ENCODE measurements at places on chromosomes 4 and X.
A peak's percentile ranks its signal among the peaks of the same experiment; 100 is the strongest.

- peak; percentile 65 for DNase-seq
Measured at GRCh38 chr4:6183740-6184139, 16.6 kb downstream of the JAKMIP1 start.

DNA sequence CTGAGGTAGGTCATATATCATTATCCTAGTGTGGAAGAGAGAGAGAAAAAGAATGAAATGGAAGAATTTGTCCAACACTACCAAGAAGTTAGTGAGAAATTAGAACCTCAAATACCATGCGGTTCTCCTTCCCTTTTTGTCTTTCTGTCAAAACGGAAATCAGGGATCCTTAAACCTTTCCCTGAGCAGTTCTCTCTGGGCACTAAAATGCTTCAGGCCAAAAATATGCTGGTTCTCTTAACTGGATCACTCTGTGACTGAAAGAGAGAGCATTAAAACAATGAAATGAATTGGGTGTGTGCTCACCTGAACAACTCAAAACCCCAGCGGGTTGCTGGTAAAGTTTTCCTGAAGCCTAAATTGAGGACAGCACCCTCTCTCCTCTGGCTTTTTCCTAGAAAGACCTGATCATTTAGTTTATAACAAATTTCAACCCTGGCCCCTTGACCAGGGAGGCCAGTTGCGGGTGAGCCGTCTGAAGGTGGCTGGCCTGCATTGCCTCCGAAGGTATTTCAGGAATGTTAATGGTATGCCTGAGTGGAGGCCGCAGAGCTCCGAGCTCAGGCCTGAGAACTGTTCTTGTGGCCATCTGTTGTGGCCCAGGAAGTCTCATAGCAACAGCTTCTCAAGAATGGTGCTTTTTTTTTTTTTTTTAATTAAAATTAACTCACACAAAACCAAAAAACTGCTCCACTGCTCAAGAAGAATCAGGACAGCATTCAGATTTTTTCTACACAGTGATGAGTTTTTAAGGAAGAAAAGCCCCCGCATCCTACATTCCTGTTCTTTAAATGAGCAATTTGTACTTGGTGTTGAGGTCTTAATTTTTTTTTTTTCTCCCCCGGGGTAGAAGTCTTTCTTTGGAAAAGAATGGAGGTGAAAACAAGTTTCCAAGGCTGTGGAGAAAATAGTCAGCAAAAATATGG is 155.1 kb downstream of the SHROOM3 start:
- DNase-seq, result no peak

DNA sequence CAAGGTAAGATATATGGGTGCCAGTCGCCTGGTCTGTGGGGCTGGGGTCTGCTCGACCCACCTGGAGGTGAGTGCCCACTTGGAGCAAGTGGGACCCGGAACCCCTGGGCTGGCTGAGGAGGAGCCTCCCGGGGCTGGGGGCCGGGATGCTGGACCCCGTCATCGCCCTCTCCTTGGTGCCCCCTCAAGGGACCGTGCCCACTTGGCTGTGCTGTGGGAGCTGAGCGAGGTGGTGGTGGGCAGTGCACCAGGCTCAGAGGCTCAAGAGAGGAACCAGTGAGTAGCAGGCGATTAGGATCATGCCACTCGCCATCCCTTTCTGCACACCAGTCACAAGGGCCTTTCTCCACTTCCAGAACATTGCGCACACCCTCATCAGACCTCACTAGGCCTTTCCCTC is 203.8 kb upstream of the PSAPL1 start:
- DNase-seq, result no peak

DNA sequence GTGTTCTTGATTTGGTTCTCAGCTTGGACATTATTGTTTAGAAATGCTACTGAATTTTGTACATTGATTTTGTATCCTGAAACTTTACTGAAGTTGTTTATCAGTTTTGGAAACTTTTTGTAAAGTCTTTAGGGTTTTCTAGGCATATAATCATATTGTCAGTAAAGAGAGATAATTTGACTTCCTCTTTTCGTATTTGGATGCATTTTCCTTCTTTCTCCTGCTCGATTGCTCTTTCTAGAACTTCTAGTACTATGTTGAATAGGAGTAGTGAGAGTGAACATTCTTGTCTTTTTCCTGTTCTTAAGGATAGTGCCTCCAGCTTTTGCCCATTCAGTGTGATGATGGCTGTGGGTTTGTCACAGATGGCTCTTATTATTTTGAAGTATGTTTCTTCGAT is 24.1 kb downstream of the TMPRSS11A start:
- no peak for DNase-seq

DNA sequence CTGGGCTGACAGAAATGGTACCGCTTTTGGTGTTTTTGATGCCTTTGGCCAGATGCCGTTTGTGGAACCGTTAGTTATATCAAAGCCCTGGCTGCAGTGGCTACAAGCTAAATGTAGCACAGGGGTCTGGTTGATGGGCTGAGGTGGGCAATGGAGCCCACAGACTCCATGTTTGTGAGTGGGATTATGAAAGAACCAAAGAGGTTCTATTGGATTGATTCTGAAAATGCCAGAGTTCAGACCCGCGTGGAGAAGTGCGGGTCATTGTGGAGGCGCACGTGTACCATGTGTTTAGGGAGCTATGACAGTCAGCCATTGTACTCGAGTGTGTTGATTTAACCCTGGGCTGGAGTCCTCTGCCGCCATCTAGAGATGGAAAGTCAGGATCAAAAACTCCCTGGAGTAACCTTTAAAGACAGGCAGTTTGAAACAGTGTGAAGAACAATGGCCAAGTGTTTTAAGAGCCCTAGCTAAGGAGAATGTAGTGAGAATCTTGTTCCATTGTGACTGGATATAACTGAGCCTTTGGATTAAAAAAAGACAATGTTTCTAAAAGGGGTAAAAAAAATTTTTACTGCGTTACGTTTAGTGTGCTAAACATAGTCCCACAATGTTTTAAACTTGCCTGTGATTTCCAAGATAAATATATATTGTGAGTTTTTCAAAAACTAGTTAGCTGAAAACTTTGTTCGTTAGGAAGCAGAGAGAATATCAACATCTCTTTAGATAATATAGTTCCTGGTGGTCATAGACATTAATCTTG is 12.7 kb downstream of the ART3 start:
- no peak for DNase-seq

DNA sequence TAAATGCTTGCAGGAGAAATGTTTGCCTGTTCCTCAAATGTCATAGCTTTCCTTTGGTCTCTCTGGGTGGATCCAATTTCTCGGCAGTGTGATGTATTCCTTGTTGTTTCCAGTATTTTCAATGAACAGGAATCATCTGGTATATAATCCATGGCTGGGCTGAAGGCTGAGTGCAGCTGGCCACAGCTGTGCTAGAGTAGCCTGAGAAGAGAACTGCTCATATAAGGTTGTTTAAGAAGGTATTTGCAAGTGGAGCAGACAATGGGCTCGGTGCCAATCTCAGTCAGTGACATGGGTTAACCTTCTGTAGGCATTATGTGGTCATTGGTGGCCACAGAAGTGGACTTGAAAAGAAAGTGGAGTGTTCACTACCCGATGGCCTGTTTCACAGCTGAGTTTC is 390.3 kb downstream of the SPRY1 start:
- no peak for DNase-seq

GRCh38 chr4:151646322-151646721 is 114.5 kb downstream of the GATB start:
- no peak for DNase-seq

- no peak for DNase-seq
Measured at GRCh38 chrX:41857670-41858069, 65.7 kb downstream of the CASK start.

DNA sequence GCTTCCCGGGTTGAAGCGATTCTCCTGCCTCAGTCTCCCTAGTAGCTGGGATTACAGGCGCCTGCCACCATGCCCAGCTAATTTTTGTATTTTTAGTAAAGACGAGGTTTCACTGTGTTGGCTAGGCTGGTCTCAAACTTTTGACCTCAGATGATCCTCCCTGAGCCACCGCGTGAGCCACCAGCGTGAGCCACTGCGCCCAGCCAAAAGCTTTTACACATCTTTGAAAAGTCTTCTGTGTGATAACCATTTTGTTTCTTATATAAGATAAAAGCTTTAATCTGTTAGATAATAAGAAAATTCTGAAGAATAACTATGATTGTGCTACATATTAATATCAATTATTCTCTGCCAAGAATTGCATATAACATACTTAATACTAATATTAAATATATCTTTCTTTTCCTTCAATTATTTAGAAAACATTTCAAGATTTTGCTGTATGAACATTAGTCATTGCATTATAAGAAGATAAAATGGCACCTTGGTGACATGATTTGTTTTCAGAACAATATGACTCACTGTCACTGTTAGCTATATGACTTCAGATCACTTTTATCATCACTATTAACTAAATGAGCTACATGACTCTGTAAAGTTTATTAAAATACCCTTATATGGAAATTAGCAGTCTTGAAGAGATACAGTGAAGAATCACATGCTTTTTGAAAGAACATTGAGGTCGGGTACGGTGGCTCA is 33.4 kb downstream of the RUFY3 start:
- peak; percentile 35 for DNase-seq

- peak; percentile 41 for DNase-seq
Measured at GRCh38 chrX:31293409-31293808, 221.6 kb upstream of the FTHL17 start.

GRCh38 chrX:10143071-10143983 is 13.4 kb upstream of the CLCN4 start:
- DNase-seq, result peak; percentile 43

DNA sequence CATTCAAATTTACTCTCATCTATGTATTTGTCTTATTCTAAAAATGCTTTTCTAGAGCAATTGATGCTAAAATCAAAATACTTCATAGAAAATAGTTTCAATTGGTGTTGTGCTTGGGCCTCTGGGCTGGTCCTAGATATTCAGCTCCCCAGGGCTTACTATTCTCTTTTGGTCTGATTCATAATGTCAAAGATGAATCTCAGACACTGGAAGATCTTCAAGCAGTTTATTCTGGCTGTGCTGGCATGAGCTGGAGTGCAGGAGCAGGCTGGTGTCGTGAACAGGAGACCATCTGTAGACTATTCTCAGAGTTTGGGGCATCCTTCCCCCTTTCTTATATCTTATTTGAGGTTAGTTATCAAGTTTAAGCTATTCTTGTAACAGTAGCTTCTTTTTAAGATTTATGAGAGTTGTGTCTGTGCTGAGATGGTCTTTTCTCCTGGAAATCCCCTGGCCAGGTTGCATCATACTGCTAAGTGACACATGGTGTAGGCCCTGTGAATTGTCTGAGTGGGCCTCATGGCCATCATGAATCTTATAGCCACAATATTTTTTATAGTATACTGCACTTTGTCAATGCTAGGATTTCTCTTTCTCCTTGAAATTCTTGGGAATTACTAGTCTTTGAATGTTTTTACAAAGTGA is 1624.0 kb upstream of the IGFBP7 start:
- no peak for DNase-seq

GRCh38 chrX:46698691-46699090 is 60.2 kb downstream of the SLC9A7 start:
- no peak for DNase-seq

DNA sequence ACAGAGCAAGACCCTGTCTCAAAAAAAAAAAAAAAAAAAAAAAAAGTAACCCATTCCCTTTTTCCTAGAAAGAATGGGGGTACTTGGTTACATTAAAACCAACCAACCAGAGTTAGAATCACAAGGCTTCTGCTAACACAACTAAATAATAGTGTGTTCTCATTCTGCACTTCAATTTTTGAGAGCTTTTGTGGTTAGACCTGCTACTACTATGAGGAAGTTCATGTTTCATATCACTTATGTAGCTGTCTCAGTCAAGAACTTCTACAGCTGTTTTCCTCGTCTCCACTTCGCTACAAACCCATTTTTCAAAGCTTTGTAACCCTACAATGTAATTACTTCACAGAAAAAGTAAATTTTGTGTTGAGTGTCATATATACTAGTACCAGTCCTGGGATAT is 58.3 kb downstream of the PDHA2 start:
- no peak for DNase-seq

DNA sequence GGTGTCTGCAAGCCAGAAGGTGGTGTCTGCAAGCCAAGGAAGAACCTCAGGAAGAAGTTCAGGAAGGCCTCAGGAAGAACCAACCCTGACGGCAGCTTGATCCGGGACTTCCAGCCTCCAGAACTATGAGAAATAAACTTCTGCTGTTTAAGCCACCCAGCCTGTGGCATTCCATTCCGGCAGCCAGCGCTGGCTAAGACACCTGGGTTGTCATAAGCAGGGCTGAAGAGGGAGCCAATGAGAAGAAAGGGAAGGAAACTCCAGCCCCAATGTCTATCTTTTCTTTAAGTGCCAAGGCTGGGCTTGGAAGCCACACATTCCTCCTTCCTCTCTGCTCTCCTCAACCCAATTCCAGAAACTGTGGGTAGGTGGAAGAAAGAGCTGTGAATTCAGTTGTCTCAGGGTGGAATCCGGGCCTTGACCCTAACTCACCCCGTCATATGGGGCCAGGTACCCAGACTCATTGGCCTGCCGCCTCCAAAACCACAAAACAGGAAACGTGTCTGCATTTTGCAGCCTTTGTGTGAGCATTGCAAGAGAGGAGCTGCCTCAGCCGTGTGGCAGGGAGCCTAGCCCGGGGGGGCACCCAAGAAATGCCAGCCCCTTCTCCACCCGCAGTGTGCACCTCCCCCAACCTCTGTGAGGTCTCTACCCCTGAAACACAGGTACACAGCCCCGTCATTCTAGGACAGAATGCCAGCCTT is 26.8 kb downstream of the CRMP1 start:
- no peak for DNase-seq

- no peak for DNase-seq
Measured at GRCh38 chrX:103584596-103584995, 719 bp upstream of the TCEAL4 start.

- no peak for DNase-seq
Measured at GRCh38 chr4:139866276-139866962, 200.8 kb downstream of the MGST2 start.

- no peak for DNase-seq
Measured at GRCh38 chr4:137707102-137707620, 174.9 kb upstream of the PCDH18 start.

DNA sequence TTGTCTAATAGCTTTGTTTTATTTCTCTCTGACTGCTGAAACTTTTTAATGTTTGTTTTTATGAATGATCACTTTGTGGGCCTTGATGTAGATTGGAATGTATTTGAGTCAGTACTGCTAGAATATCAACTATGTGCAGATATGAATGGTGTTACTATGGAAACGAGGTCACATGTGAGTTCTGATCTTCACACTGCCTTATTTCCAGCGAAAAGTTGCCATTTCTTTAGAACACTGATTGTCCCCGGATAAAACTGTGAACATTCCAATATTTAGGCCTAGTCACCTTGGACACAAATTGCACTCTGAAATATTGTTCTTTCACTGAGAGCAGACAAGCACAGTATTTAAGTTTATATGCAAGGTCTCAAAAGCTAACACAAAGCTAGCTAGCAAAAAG is 27.2 kb upstream of the MAGED1 start:
- DNase-seq, result no peak

DNA sequence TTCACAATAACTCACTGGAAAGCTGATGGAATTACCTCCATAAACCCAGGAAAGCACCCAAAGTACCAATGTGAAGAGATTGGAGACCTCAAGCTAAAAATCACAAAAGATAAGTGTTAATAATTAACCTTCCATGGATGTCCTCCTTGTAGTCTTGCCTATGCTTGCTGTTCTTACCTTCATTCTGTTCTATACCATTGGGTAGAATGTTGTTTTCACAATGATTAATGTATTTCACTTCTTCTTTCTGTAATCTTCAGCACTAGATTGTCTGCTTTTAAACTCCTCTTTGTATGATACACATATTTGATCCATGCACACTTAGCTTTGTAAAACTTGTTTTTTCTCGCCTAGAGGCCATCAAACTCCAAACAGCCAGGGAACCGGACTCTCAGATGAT is 570.3 kb downstream of the RAPGEF2 start:
- no peak for DNase-seq

- DNase-seq, result no peak
Measured at GRCh38 chr4:155681886-155682285, 15.2 kb downstream of the GUCY1A1 start.
